GM18507 (cell line): ENCODE measurements at places on chromosomes 12 and 14.

GRCh38 chr14:30874120-30874998 is at the start of gene COCH:
TSS of gene COCH (plus strand) at chr14:30874559. CDS start at chr14:30874939, 380 bp downstream.
- peak; percentile 68 for DNase-seq

DNA sequence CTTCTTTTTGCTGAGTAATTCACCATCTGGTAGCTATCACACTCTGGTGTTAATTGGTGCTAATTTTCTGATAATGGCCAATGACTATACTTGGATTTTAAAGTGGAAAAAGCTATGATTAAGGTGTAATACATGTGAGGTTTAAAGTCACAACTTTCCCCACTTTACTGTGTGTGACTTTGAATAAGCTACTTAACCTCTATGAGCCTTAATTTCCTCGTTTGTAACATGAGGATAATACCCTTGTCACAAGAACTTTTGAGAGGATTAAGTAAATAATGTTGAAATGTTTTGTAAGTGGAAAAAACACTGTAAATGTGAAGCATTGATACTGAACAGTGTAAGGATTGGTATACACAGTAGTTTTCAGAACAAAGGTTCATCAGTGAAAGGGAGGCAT is 65.3 kb downstream of the MSRB3 start:
- DNase-seq: no peak

GRCh38 chr14:40204441-40205175 is 772.4 kb upstream of the FBXO33 start:
- no peak for DNase-seq

DNA sequence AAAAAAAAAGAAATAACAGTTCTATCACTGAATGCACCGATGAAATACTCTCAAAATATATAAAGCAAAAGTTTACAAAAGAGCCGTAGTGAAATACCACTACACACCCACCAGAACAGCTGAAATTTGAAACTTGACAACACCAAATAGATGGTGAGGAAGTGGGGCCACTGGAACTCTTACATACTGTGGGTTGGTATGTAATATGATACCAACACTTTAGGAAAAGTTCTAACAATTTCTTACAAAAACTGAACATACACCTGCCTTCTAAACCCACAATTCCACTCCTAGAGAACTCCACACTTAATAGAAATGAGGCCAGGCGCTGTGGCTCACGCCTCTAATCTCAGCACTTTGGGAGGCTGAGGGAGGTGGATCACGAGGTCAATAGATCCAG is 14.1 kb downstream of the EIF5 start:
- no peak for DNase-seq

GRCh38 chr14:95831468-95831867 is 45.2 kb upstream of the TUNAR start:
- no peak for DNase-seq

DNA sequence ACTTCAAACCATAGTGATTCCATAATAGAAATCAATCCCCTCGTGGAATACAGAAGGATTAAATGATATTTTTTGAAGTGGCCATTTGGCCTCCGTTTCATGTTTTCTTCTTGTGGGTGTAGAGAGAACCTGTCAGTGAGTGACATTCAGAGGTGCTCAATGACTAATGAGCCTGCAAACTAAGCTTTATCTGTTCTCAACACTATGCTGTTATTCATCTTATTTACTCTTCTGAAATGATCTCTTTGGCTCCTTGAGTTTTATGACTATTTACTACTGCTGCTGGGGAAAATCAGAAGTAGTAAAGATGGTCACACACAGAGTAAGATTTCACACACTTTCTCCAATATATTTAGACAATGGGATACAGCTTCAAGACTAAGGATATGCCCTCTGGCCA is 30.4 kb downstream of the ATP2B1 start:
- no peak for DNase-seq
